Stimulated activated CD4-positive, alpha-beta T cell treated with anti-CD3 and anti-CD28 coated beads, TNF-alpha, amount 100 ng/mL, for 4 hours (primary cell): ENCODE measurements at places on chromosomes 1 and 21.
A peak's percentile ranks its signal among the peaks of the same experiment; 100 is the strongest.

GRCh38 chr1:189673217-189673616 is 804.4 kb downstream of the BRINP3 start:
- DNase-seq = no peak

DNA sequence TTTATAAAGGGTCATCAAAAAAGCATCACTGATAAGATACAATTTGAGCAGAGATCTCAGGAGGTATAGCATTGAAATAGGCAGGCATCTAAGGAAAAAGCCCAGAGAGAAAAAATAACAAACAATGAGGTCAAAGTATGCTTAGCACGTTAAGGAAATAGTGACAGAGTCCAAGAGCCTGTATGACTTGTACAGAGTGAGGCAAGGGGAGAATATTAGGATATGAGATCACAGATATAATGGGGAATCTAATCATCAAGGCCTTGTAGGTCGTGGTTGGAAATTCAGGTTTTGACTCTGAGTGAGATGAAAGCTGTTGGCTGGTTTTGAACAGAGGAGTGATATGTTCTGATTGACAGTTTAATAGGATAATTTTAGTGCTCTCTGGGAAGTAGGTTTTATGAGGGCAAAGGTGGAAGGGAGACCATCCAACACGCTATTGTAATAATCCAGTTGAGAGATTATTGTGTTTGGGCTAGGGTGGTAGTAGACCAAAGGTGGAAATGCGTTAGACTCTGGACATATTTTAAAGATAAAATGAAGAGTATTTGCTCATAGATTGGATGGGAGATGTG is 644.6 kb upstream of the TMPRSS15 start:
- no peak for DNase-seq

DNA sequence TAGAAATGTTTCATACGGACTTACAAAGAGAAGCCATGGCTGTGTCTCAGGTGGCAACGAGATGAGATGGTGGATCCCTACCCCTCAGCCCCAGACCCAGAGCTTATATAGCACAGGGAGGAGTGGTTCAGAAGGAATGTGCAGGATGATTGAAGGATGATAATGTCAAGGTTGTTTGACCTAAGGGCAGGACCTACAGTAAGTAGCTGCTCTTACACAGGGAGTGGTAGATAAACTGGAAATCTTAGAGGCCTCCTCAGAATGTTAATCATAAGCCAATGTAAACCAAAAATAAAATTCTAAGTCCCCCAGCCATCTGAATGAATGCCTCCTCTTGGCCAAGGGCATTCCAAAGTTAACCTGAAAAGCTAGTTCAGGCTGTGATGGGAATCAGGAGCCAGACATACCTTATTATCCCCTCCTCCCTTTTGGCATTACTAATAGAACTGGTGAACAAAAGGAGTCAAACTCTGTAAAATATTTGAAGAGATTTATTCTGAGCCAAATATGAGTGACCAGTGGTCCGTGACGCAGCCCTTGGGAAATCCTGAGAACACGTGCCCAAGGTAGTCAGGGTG is 45.8 kb upstream of the PDE9A start:
- no peak for DNase-seq

DNA sequence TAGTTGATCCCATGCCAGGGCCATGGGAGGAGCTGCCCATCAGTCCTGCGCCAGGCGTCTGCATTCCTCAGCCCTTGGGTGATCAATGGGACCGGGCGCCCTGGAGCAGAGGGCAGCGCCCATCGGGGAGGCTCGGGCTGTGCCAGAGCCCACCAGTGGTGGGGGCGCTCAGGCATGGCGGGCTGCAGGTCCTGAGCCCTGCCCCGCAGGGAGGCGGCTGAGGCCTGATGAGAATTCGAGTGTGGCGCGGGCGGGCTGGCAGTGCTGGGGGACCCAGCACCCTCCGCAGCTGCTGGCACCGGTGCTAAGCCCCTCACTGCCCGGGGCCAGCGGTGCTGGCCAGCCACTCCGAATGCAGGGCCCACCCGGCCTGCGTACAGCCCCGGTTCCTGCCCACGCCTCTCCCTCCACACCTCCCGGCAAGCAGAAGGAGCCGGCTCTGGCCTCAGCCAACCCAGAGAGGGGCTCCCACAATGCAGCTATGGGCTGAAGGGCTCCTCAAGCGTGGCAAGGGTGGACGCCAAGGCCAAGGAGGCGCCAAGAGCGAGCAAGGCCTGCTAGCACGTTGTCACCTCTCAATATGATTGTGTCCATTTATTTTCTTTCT is 238.1 kb upstream of the OLFM3 start:
- DNase-seq = no peak

DNA sequence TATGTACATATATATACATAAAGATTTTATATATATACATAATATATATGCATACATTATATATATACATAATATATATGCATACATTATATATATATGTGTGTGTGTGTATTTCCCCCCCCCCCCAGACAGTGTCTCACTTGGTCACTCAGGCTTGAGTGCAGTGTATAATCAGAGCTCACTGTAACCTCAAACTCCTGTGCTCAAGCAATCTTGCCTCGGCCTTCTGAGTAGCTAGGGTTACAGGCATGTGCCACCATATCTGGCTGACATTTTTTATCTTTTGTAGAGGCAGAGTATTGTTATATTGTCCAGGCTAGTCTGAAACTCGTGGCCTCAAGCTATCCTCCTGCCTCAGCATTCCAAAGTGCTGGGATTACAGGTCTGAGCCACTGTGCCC is 9.0 kb upstream of the FUBP1 start:
- no peak for DNase-seq

DNA sequence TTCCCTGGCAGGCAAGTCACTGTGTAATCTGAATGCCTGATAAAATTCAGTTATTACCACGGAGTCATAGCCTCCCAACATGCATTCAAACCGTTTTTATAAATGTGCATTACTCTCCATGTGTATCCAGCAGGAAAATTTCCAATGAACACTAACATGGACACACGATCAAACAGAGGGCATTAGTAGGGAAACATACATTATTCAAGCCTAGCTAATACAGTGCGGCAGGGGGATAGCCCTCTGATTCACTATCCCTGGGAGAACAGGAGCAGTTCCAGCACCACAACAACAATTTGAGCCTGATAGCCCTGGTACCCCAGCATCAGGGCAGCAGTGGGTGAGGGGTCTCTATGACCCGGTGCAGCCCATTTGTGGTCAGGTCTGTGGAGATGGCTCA is 35.8 kb upstream of the HMGB4 start:
- DNase-seq = no peak

GRCh38 chr1:247386687-247387086 is 29.3 kb upstream of the NLRP3 start:
- DNase-seq = no peak

DNA sequence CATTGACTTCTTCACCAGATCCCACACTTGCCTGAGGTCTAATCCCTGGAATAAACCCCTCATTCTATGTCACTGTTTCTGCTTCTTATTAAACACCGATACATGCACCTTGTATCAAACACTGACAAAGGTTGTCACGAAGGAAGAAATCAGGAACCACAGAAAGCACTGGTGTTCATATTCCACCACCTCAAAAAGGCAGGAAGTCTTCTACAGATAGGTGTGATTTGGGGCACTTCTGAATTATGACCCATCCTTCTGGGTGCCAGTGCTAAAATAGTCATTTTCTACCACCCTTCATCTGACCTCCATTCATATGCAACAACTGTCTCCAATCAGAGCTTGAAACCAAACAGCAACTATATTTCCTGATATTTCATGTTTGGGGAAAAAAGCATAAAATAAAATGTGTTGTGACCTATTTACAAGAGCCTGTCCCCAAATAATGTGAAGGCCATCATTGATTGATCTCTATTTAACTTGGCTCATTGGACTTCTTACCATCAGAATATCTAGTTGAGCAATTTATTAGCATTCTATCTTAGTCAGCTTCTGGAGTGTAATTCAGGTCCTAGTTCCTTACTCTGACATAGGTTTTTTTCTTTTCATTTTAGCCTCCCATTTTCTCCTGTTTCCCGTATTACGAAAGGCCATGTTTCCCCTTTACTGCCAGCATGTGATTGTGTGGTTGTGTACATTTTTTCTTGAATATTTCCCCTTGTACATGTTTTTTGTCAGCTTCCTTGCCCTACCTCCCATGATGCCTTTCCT is 43.1 kb downstream of the DUSP10 start:
- no peak for DNase-seq

- no peak for DNase-seq
Measured at GRCh38 chr1:70038025-70038424, 167.4 kb downstream of the LRRC40 start.

- no peak for DNase-seq
Measured at GRCh38 chr1:178844436-178844835, 26.4 kb downstream of the ANGPTL1 start.

DNA sequence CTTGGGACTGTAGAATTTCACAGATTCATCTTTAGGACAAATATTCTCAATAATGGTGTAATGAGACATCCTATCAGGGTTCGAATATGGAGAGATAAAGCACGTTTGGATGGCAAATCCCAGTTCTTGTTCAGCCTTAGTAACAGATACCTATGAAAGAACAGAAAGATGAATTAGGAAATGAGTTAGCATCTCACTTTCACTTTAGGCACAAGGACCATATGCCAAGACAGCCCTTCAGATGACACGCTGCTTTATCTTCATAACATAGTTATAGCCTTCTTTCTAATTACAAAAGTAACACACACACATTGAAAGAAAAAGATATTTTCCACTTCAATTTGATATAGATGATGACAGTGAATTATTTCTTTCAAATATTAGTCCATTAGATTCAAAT is 173.6 kb downstream of the TGFBR3 start:
- DNase-seq = no peak

- DNase-seq = no peak
Measured at GRCh38 chr1:8671306-8671917, 146.0 kb downstream of the RERE start.

- no peak for DNase-seq
Measured at GRCh38 chr1:69433073-69433472, 134.6 kb upstream of the LRRC7 start.

GRCh38 chr1:101451888-101452287 is 215.1 kb downstream of the S1PR1 start:
- DNase-seq = no peak

DNA sequence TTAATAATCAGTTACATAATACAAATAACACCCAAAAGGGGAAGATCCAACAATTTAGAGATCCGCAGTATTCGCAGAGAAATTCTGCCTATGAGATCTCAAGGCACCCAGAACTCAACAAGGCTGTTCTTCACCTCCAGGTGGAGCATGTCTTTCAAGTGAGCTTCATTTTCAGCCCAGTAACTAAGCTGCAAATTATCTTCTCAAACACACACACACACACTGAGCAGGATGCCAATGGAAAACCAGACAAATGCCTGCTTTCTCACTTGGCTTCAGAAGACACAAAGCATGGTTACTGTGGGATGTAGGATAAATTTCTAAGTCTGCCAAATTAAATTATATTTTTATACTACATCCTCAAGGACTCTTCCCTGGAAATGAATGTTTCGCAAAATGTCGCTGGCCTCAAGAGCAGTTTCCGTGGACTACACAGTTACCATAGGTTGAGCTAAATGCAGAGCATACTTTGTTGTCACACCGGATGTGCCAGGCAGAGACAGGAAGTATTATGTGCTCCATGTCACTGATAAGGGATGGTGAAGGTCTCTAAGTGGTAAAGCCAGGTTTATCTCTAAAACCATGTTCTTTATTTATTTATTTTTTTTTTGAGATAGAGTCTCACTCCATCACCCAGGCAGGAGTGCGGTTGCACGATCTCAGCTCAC is 30.3 kb downstream of the UBR4 start:
- no peak for DNase-seq

GRCh38 chr1:79660129-79660528 is 653.6 kb upstream of the ADGRL4 start:
- DNase-seq = no peak

DNA sequence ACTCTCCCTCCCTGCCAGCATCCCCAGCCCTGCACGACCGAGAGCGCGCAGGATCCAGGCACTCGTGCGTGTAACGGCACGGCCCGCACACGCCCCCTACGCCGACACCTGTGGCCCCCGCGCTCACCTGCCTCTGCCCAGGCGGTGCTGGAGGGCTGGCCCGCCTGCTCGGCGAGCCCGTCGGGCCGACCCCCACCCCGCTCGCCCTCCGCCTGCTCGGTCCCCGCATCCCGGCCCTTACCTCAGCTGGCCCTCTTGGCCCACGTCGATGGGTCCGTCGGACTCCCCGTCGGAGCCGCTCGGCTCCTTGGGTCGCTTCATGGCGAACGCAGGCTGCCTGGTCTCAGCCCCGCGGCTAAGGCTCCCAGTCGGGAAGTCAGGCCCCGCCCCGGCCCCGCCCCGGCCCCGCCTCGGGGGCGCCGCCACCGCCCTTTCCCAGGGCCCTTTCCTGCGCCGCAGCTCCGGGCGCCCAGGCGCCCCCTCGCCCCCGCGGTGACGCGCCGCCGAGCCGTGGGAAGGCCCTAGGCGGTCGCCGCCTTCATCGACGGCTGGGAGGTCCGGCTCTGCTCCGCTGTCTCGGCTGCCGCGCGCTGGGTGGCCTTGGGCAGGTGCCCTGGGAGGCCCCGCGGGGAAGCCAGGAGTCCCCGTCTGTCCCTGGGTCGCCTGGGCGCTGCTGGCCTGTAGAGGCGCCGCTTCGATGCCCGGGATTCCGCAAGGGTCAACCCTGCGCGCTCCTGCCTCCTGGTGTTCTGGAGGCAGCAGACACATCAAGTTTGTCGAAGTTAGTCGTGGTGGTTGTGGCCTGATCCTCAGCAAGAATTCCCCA is at the start of gene HEYL:
Gene HEYL (minus strand): TSS at position 339 of the 826 bp plus-strand sequence. CDS start 18 bp downstream, at position 321.
- DNase-seq = peak; percentile 57

DNA sequence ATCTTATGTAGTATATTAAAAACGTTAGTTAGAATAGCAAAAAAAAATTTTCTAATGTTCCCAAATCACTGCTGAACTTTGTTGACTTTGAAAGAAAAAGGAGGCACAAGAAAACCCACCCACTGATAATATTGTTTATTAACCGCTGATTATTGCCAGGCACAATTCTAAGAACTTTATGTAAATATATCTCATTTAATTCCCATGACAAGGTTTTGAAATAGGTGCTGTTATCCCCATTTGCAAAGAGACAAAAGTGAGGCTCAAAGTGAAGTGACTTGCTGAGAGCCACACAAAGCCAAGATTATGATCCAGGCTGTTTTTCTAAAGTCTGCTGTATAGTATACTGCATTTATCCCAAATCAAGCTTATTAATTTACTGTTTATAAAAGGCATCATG is 56.4 kb downstream of the SASS6 start:
- DNase-seq = no peak

DNA sequence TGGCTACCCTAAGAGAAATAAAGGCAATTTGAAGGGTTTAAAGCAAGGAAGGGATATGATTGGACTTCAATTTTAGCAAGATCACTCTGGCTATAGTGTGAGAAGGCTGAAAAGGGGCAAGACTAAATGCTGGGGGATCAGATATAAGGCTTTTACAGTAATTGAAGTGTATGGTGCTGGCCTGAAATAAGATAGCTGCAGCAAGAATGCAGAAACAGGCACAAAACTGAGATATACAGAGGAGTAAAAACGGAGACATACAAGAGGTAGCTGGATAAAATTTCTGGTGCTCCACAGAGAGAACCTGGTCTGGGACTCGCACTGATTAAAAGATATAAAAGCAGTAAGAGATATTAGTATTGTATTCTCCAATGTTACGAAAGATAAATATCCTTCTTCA is 92.0 kb downstream of the DENND1B start:
- no peak for DNase-seq

- DNase-seq = no peak
Measured at GRCh38 chr21:45865106-45865835, 116.3 kb upstream of the COL6A1 start.
